ENCODE measurements at places on chromosomes 3 and 15.

- DNase-seq = no peak
Observed at GRCh38 chr3:155608228-155608920, 136.5 kb downstream of the PLCH1 start.

GRCh38 chr3:32447865-32448400 lies 54.7 kb downstream of the CMTM6 start:
- DNase-seq = no peak

DNA sequence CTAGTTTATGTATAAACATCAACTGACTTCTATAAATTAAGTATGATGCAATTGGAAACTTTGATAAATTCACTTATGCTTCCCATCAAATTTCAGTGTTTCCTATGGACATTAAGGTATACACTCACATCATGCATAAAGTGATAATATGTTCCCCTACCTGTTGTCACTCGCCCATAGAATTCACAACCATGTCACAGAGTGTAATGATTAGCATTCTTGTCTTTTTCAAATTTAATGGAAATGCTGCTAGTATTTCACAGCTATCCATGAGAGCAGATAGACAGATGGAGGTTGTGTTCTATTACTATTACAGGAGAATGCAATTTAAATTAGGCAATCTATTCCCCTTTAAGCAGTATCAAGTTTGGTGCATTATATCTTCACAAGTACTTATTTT lies 984 bp downstream of the PLSCR4 start:
- DNase-seq = no peak

- DNase-seq = no peak
Observed at GRCh38 chr15:69926006-69926405, 171.7 kb downstream of the TLE3 start.
